Esophagus mucosa (tissue), 1 donor: ENCODE measurements at places on chromosomes 3 and 15. TPM values are rescaled to one million over a fixed set of nuclear protein-coding genes. Genes with fewer than 3 reads are reported as not detected.
A peak's percentile ranks its signal among the peaks of the same experiment; 100 is the strongest.

EPHA6 gene
- total RNA-seq = 1.1 TPM

DNA sequence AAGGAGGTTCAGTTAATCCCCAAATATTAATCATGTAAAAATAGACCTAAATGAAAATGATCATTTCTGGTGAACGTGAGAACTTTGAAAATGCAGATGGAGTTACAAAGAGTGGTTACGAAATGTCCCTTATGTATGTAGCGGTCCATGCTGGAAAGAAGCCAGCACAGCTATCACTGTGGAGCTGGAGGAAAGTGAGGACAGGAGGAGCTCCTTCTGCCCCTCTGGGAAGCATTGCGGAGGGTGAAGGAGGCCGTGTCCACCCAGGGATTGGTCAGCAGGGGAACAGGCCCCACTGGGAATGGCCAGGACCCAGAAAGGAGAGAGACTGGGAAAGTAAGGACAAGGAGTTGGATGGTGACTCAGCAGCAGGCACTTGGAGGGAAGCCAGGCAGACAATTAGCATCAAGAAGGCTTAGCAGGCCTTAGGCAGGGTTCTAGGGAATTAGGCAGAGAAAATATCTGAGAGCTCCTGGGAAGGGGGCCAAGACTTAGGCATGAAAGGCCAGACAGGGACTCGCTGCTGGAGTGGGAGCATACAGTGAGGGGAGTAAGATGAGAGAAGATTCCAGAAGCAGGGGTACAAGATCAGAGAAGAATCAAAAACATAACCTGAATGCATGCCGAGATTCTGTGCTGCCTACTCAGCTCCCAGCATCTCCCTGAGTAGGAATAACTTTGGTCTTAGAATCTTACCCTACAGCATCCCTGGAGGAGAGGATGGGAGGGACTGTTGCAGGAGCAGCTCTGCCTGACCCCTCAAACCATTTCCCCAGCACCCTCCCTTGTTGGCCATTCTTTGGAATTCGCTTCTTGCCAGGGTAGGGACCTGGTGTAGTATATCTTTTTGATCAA lies 171.0 kb upstream of the UMPS start:
- peak; percentile 64 for ATAC-seq

DNA sequence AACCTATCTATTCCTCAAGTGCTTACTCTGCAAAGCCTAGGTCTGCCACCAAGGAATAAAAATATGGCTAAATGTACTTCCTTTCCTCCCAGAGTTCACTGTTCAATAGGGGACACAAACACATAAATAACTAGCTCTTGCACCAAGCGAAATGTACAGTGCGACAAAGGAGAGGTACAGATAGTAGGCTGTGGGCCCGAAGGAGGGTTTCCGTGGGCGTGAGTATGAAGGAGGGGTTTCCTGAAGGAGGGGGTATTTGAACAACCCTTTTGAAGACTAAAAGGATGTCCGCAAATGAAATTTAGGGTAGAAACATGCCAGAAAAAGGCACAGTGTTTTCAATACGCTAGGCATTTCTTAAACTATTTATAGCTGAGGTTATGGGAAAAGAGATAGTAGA lies 207.9 kb downstream of the LPP start:
- ATAC-seq = no peak

TMEM158 gene
- total RNA-seq = 3.5 TPM

SEC22A gene
- total RNA-seq = 11.6 TPM

DNA sequence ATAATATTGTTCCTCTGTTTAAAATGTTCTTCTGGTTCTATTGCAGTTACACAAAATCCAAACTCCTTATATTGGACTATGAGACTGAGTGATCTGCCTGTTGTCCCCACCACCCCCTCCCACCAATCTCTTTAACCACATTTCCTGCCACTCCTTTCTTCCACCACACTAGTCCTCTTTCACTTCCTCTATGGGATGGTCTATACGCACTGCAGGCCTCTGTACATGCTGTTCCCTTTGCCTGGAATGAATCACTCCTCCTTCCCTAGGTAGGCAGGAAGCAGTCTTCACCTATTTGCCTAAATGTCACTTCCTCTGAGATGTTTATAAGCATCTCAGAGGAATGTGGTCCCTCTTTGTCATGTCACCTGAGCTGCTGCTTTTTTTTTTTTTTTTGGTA lies 4.0 kb downstream of the MAP2K1 start:
- peak; percentile 29 for ATAC-seq

- no peak for ATAC-seq
These were observed 26.4 kb downstream of the CBLB start for GRCh38 chr3:105842449-105842848.

DNA sequence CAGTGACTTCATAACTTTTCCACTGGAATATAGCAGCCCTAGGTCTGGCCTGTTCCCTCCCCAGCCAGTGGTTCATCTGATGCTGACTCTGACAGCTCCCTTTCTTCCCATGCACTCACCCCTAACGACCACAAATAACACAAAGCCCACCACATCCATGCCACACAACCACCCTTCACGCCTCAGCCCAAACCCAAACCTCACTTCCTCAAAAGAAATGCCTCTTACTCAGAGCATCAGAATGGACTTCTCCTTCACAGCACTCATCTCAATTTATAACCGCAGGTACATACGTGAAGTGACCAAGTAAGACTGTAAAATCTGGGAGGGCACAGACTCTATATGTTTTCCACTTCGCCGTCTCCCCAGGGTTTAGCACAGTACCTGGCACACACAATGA lies 1.1 kb downstream of the RBSN start:
- ATAC-seq = no peak

- no peak for ATAC-seq
These were observed 962 bp downstream of the NMNAT3 start for GRCh38 chr3:139676632-139677387.
